ENCODE measurements at places on chromosomes 5 and 9.

GRCh38 chr5:178590141-178590923, at the start of gene COL23A1:
Gene COL23A1 (minus strand): TSS chr5:178590393.
- no peak for DNase-seq

DNA sequence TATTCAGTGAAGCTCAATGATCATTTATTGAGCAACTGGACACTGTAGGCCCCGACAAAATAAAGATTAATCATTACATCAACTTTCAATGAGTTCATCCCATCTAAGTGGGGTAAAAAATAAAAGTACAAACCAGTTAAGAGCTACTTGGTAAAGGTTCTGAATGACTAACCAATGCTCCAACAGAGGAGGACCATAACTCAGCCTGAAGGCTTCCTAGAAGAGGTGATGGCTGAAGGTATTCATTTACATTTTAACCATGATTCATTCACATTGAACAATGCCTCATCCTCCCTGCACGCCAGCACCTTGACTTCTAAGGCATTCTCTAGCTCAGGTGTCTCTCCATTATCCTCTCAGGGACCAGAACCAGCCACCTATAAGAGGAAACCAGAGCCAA, 201.4 kb downstream of the ZNF462 start:
- DNase-seq, result no peak

DNA sequence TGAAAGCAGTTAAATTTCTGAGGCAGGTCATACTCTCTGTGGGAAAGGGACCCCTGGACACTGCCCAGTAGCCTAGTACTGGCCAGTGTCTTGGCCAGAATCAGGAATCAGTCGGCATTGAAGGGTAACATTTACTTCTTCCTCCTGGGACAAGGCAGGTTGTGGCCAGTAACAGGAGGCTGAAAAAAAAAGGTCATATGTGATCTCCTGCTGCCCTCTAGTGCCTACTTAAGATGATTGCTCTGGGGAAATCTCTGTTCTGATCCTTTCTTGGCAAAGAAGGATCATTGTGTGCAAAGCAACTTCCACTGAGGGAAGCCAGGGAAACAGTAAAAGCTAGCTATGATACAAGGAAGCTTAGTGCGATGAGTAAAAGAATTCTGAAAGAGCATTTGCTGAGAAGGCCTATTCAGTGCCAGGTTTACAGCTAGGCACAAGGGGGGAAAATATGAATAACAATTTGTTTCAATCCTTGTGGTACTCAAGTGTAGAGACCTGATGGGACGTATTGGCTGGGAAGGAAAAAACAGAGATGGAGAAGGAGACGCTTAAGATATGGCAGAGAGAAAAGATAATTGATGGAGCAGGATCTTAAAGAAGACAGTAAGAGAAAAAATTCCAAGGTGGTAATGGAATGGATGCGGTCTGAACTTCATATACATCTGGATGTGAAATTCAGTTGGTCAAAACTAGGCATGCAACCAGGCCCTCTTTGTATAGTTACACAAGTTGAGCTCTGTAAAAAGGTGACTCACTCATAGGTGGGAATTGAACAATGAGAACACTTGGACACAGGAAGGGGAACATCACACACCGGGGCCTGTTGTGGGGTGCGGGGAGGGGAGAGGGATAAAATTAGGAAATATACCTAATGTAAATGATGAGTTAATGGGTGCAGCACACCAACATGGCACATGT, 25.8 kb upstream of the TRIM32 start:
- DNase-seq, result no peak

DNA sequence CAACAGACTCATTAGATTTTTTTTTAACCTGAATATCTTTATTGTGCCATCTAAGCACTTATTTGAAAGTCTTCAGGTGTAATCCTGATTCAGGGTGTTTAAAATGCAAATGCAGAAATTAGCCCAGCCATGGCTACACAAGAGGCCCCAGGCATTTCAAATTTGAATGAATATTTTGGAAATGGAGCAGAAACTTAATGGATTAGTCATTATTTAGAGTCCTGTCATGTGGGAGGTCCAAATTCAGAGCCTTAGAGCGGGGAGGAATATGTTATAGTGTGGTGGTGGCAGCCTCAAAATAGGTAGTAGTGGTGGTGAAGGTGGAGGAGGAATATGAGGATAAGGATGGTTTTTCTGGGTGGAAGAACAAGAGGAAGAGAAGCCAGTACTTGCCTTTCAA, 567.0 kb downstream of the RAB3C start:
- DNase-seq, result no peak

- DNase-seq, result no peak
Observed at GRCh38 chr9:111975709-111976108, 79.1 kb downstream of the UGCG start.

DNA sequence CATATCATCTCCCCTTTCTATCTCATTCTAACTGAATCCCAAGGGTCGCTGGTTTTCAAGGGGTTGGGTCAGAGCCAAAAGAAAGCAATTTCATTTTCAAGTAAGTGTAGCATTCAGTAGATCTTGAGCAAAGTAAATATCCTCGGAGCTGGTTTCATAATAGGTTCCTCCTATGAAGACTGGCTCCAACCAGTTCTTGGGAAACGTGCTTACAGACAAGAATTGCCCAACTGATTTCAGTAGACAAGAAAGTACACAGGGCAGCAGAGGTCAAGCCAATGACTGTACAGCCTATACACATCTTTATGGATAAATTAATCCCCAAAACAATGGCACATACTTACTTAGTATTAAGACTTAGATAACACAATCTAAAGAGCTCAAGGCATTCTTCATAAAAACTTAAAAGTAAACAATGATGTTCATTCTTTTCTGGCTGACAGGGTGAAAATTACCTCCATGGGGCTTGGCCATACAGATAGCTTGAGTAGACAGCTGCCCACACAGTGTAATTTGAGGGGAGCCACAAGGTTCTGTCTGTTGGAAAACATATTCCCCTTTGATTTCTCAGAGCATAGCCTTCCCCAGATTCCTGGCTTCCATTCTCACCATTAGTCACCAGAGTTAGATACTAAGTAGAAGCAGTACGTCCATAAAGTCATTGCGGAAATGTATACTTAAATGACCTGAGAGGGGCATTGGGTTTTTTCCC, 163.9 kb downstream of the ARRDC3 start:
- peak; percentile 60 for DNase-seq

- no peak for DNase-seq
Observed at GRCh38 chr5:142952229-142952628, 182.1 kb downstream of the ARHGAP26 start.

DNA sequence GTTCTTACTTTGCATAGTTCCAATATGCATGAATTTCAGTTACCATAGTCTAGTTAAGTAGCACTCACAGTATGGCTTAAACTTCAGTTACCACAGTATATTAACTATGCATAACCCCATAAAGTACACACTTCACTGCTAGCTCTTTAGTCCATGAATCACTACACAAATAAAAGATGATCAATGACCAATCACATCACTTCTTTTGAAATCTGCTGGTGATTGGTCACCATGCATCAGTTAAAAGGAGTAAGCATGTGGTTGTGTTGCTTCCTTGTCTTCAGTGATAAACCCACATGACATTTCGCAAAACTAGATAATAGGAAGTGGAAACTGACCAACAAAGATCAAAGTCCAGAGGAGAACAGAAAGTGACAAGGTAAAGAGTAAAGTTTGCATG, 79.0 kb downstream of the TAF11L14 start:
- DNase-seq, result no peak

DNA sequence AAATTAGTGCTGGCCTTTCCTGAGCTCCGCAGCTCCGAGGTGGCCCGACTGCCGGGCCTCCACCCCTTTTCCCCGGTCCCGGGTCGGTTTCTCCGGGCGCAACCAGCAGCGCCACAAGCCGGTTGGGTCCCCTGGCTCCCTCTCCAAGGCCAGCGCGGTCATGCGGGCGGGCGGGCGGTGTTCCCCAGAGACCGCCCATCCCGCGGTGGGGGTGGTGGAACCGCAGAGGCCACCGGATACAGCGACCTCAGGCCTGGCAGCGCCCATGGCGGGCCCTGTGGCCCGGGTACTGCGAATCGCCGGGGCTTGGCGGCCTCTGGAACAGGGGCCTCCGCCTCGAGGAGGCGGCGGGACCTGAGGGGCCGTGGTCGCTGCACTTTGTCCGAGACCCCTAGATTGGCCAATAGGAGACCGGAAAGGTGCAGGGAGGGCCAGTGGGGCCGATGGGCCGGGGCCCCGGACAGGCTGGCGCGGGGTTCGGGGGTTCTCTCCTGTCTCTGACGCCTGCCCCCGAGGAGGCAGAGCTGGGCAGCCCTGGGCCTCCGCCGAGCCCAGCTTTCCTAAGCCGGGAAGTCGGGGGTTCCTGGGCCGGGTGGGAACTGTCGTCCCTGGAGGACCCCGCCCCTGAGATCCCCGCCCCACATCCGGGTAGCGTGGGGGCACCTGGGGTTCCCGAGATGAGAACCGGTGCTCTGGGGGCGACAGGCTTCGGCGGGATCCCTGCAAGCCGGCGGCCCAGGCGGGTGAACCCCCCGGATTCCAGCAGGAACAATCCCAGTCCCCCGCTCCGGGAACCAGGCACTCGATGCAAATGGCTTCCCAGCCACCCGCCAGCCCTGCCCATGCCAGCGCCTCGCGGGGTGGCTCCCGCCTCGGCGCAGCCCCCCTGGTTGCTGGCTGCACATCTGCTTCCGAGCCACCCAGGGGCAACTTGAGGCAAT, 293.9 kb downstream of the ZSWIM6 start:
- DNase-seq, result no peak

DNA sequence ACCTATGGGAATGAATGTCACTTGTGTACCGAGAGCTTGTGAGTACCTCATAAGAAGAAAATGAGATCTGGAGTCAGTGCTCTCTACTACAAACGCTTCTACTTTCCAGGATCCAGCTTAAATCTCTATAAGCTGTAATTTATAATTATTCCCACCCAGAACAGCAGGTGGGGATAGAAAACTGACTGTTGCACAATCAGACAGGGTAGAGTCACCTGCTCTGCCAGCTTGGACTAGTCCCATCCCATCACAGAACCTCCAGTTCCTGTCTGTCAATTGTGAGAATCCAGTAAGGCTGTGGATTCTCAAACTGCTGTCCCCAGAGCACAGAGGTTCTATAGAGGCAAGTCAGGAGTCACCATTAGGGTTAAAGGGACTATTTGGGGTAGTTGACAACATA, 2.0 kb downstream of the SPINK7 start:
- no peak for DNase-seq

GRCh38 chr5:59584858-59585846, 308.4 kb downstream of the PDE4D start:
- DNase-seq, result no peak

- DNase-seq, result no peak
Observed at GRCh38 chr9:87810008-87810407, 72.7 kb upstream of the SPATA31E1 start.

- DNase-seq, result no peak
Observed at GRCh38 chr5:2746561-2747032, 4.9 kb downstream of the IRX2 start.

DNA sequence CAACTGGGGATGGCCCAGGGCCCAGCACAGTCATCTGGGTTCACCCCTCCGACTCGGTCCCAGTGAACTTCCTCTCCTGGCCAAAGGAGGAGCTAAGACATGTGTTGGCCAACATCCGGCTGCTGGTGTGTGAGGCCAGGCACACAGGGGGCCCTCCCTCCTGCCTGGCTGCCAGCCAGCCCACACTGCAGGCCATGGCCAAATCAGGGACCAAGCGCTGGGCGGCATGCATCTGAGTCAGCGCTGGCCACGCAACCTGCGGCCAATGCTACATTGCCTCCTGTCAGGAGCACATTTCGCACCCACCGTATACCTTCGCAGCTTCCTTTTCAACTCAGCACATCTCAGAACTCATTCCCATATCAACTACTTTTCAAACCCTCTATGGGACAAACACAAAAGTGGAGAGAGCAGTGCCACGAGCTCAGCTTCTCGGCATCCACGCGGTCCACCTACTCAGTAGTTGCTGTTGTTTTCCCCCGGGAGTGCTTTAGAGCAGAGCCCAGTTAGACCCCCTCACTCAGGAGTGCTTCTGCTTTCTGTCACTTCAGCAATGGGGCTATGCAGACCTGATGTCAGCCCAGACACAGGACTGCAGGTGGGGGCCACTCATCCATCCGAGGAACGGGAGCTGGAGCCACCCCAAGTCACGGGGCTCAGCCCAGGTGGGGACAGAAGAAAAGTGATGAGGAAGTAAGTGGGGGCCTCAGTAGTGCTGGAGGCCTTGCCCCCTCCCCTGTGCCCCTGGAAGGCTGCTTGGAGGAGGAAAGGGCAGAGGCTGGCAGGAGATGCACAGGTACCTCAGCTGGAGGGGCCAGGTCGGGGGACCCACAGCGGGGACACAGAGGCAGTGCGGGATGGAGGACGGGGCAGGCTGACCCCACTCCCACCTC, 13.9 kb downstream of the NINJ1 start:
- peak; percentile 89 for DNase-seq

GRCh38 chr9:26870292-26870691, 22.3 kb downstream of the CAAP1 start:
- no peak for DNase-seq

- no peak for DNase-seq
Observed at GRCh38 chr5:15927710-15928380, 251.7 kb downstream of the MARCHF11 start.

DNA sequence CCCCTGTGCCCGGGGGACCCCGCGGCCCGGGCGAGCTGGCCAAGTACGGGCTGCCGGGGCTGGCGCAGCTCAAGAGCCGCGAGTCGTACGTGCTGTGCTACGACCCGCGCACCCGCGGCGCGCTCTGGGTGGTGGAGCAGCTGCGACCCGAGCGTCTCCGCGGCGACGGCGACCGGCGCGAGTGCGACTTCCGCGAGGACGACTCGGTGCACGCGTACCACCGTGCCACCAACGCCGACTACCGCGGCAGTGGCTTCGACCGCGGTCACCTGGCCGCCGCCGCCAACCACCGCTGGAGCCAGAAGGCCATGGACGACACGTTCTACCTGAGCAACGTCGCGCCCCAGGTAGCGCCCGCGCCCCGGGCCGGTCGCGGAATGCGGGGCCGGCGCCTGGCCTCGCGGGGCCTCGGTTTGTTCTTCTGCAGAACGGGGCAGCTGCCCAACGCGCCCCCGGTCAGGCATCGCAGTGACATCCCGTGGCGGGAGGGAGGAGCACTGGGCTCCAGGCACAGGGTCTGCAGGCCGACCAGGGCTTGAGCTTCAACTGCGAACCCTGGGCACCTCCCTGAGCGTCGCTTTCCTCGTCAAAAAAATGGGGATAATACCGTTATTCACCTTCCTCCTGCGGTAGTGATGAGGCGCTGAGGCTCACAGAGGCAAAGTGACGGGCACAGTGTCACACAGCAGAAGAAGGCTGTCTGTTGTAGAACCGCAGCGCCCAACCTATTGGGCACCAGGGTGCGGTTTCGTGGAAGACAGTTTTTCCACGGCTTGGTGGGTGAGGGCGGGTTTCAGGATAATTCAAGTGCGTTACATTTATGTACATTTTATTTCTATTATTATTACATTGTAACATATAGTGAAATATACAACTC, 777 bp downstream of the ENDOG start:
- DNase-seq, result no peak

- DNase-seq, result no peak
Observed at GRCh38 chr5:8843771-8844170, 702.1 kb downstream of the SEMA5A start.

Data from omental fat pad (tissue), 4 donors.